ENCODE measurements at places on chromosomes 16 and 17.

DNA sequence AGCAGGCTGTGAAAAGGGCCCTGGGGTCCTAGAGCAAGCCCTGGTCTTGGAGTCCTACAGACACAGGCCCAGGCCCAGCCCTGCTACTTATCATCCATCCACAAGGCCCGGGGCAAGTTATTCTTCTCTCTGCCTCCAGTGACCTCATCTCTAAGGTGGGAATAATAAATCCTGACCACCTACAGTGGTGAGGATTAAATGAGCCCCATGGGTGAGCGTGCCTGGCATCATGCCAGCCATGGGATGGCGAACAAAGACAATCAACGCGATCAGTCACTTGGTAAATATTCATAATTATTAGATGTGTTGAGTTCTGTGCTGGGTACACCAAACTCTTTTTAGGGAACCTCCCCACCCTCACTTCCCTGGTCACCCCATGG is 5.5 kb downstream of the KRT15 start:
- DNase-seq: no peak

DNA sequence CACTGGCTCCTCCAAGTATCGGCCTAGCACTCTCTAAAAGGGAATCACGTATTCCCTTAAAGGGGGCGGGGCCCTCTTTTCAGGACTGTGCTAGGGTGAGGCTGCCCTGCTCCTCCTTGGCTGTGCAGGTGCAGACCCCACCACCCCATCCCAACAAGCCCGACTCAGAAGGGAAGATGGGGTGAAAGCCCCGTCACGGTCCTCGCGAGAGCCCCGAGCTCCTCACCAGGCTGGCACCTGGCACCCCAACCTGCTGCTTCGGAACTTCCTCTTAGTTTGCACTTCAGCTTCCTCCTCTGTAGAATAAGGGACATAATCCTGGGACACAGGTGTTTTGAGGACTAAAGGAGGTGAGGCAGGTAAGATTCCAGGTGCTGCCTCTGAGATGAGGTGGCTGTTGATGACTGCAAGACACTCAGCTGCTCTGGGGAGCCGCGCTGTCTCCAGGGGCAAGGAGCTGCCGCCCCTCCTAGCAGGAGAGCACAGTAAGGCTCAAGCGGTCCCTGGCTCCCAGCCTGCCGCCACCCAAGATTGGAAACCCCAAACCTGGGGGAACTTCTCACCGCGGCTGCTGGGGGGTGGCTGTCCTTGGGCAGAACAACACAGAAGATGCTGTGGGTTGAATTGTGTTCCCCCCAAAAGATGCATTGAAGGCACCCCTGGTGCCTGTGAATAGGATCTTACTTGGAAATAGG is 88.8 kb downstream of the MGAT5B start:
- DNase-seq: no peak

DNA sequence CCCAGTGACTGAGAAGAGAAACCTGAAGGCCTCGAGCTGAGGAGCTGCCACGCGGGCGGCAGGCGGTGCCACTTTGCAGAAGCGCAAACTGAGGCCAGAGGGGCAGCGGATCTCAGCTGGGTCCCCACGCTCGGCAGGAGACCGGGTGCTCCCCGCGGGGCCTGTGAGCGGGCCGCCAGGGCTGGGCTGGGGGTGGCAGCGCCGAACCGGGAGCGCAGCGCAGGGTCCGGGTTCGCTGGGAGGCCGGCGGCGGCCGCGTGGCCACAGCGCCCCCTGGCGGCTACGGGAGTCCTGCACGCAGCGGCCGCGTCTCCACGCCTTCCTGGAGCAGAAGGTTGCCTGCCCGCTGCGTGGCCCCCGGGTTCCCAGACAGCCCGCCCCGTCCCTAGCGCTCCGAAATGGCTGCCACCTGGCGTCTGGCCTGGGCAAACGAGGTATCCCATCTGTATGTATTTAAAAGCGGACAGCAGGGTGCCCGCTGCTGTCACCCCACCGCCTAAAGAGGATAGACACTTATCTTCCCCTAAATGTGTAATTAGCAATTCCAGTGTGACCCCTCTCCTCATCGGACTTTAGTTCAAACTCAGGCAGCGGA is 96.1 kb upstream of the CDH5 start:
- peak; percentile 34 for DNase-seq

GRCh38 chr16:52051414-52052172 is 495.4 kb downstream of the TOX3 start:
- no peak for DNase-seq

DNA sequence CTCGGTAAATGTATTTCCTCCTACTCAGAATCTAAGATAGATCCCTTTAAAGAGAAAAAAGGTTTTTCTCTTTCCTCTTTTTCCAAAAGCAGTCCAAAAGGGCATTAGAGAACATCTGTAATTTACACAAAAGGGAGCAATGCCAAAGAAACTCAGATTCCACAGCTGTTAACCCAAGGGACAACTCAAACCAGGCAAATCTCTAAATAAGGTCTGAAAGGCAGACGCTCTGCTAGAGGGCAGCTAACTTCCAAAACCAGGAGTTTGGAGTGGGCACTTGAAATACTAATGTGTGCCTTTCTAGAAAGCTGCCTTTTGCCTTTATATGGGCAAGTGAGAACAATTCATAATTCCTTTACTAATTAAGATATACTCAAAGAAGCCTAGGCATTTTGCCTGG is 435.7 kb downstream of the ZFHX3 start:
- no peak for DNase-seq

- no peak for DNase-seq
Measured at GRCh38 chr17:35774499-35774898, 13.8 kb downstream of the C17orf50 start.

GRCh38 chr16:88356124-88356726 is 26.5 kb upstream of the ZNF469 start:
- DNase-seq: no peak

DNA sequence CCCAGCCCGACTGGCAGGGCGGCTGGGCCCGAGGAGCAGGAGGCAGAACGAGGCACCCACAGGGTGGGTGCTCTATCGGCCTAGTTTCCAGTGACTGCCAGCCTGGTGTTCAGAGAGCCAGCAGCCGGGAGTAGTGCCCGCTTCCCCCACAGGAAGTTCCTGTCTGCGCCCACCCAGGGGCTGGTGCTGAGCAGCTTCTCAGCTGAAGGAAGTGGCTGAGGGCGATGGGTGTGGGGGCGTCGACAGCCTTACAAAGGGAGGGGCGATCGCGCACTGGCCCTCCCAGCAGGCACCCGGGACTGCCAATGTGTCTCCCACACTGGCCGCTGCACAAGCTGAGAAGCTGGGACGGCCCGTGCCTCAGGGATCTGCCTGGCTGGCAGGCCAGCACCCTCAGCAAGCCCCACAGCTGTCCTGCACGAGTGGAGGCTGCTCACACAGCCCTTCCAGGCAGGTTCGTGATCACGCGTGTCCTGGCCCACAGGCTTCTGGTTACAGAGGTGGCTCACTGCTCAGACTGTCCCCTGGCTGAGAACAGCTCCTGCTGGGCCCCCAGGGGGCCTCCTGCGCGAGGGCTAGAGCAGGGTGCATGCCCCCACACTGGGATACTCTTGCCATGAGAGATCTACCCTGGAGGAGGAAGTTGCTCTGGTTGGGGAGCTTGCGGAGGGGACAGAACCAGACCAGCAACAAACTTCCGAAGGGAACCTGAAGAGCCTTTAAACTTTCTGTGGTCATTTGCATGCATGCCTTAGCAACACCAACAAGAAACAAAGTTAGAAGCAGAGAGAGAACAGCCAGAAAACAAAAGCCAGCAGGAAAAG is 2.5 kb downstream of the RNF166 start:
- DNase-seq: peak; percentile 57

GRCh38 chr17:51636291-51636690 is 375.9 kb downstream of the UTP18 start:
- no peak for DNase-seq

GRCh38 chr16:64924086-64924485 is 197.8 kb downstream of the CDH11 start:
- no peak for DNase-seq

DNA sequence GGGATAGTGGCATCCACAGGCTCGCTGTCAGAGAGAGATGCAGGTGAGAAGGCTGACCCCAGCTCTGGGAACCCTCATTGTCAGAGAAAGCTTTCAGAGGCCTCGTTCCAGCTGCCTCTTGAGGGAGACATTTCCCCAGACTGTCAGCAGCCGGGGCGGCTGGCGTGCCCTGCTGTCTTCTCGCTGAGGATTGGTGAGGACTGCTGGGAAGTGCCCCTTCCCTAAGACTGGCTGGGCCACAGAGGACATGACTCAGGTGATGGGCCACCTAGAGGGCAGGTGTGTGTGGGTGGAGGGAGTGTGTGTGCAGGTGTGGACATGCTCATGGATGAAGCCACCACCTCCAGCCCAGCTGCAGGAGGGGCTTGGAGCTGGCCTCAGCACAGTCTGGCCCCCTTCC is 25.3 kb downstream of the SPACA3 start:
- no peak for DNase-seq

GRCh38 chr16:78957317-78958100 is 643.0 kb downstream of the MAF start:
- peak; percentile 16 for DNase-seq

DNA sequence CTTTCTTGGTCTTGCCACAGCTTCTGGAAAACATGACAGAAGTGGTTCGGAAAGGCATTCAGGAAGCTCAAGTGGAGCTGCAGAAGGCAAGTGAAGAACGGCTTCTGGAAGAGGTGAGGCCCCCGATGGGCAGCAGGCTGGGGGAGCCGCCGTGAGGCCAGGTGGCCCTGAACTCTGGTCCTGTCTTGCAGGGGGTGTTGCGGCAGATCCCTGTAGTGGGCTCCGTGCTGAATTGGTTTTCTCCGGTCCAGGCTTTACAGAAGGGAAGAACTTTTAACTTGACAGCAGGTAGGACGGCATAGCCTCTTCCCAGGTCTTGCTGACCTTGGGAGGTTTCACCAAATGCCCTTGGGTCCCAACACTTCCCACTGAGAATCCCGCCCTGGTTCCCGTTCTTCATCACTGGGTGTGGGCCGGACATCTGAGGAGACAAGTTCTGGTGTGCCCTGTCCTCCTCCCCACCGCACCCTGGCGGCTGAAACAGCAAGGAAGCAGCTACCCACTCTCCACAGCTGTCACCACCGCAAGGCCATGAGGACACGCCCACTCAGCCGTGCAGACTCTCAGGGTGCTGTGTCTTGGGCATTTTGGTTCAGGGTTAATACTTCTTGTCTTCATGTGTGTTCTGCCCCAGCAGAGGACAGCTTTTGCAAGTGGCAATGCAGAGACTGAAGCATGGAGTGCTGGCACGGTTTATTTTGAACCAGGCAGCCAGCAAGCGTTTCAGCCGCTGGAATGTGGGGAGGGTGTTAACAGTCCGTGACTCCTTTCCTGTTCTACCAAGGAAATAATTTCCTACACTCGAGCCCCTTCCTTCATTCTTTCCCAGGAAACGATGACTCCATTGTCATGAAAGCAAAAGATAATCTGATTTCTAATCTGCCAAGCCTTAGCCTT is 21.4 kb downstream of the NTAN1 start:
- DNase-seq: no peak
